ENCODE measurements at places on chromosomes 5 and 9.

DNA sequence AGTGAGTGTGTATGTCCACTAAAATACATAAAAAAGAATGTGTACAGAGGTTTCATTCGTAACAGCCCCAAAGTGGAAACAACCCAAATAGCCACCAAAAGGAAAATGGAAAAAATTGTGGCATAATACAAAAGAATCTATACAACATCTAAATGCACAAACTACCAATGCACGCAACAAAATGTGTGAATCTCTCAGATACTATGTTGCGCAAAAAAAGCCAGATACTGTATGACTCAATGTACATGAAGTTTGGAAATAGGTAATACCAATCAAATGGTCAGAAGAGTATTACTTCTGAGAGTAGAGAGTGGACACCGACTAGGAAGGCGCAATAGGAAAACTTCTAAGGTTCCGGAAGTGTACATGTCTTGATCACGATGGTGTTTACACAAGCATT lies 2.4 kb downstream of the XPA start:
- no peak for DNase-seq

- no peak for DNase-seq
Measured at GRCh38 chr5:32542216-32543059, 42.9 kb upstream of the SUB1 start.

- no peak for DNase-seq
Measured at GRCh38 chr5:54214722-54215121, 95.7 kb downstream of the ARL15 start.

- DNase-seq: no peak
Measured at GRCh38 chr5:176133289-176133870, 104.8 kb upstream of the SIMC1 start.

- DNase-seq: no peak
Measured at GRCh38 chr9:109652971-109653370, 127.0 kb upstream of the PALM2AKAP2 start.

Data from NCI-H2029 treated with DMSO at 0.1 percent for 48 hours (cell line).